ENCODE measurements at places on chromosomes 7 and 10.

- no peak for DNase-seq
Measured at GRCh38 chr10:22801785-22802184, 87.4 kb upstream of the PIP4K2A start.

DNA sequence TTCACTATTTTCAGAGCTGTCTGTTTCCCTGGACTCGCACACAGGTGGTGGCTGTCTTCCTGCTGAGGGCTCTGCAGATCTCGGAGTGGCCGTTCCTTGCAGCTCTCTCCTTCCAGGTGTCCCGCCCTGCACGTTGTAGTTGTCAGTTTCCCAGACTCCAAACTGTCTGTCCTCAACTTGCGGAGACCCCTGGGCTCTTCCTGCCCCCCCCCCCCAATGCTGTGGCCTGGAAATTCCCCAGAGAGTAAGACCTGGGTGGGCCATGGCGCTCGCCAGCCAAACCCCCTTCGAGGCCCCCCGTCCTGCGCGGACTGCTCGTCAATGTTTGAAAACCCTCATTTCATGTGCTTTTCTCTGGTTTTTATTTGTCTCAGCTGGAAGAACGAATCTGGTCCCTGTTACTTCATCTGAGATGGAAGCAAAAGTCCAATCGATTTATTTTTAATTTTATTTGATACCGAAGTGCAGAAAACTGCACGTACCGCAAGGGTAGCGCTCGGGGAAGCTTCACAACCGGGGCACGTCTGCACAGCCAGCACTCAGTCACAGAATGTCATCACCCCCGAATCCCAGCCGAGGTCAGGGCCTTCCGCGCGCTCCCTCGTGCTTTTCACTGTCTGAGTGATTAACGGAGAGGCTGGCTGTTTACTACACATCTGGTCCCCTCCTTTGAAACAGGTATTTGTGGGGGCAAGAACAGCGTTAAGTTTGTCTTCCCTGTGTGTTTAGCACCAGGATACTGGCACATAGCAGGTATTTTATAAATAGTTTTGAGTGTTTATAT is 46.4 kb upstream of the NKX6-2 start:
- no peak for DNase-seq

DNA sequence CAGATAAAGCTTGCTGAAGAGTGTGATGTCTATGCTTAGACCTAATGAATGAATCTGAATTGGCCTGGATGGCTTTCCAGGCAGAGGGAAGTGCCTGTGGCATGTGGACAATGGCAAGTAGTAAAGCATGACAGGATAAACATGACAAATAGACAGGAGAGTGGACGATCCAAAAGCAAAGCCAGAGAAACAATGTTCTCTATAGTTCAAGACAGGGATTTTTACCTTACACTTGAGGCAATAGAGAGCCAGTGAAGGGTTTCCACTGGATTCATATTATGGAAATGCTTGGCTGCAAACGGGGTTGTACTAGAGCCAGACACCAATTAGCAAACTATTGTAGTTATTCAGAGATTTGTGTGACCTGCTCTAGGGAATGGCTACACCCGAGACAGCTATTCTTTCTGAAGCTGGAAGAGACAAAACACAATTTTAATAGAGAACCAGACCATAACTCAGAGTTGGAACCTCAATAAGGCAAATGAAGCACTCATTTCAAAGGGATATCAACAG is 2.3 kb downstream of the AGMO start:
- no peak for DNase-seq

DNA sequence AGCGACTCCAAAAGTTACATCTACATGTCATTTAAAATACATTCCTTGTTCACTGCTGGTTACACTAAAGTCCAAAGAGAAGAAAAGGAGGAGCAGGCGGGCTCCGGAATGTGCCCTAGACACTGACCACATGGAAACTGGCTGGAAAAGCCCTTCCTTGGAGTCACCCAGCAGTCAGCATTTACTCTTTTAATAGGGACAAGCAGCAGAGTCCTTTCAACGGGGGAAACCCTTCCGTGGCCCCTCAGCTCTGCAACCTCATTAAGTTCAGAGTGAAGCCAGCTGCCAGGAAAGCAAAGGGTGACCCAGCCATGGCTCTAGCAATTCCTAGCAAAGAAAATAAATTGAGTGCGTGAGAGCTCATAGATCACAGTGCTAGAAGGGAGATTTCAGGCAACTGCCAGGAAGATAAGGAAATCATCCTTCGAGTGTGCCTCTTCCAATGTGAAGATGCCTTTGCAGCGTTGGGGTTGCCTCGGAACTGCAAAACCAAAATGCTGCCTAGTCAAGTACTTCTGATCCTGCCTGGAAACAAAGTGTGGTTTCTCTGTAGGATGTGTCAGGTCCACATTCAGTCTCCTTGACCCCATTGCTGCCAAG is 101.6 kb downstream of the SORBS1 start:
- no peak for DNase-seq

- DNase-seq: no peak
Measured at GRCh38 chr7:151400626-151401315, 9.1 kb downstream of the WDR86 start.

GRCh38 chr7:152520861-152521302 is 85.1 kb upstream of the KMT2C start:
- no peak for DNase-seq
